ENCODE measurements at places on chromosomes 3 and 15. TPM values are rescaled to one million over a fixed set of nuclear protein-coding genes. Genes with fewer than 3 reads are reported as not detected.

SLC28A1 gene
- not detected for total RNA-seq

CCRL2 gene
- not detected for total RNA-seq

MESP1 gene
- total RNA-seq: not detected

CHST2 gene
- total RNA-seq: 10.3 TPM

FBXO40 gene
- total RNA-seq: not detected

RHOA gene
- total RNA-seq: 460 TPM

DNA sequence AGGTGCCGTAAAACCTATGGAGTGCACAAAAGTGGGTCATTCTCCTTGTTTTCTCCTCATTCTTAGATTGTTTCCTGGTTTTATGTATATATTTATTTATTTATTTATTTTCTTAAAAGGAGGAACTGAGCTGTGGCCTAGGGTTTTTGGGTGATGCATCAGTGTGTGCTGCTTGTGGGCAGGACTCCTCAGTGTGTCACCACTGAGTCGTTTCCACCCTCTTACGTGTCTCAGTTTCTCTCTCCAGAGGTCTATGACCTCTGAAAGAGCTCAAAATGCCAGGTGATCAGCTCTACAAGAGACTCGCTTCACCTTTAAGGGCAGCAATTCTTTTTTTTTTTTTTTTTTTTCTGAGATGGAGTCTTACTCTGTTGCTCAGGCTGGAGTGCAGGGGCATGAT, 72.9 kb downstream of the CD200 start:
- H3K4me1 ChIP-seq: peaks cover 9% of the 10 kb centered on the region
- H3K36me3 ChIP-seq: no peaks in the 10 kb centered on the region
- no peak overlapping the region for H3K4me3 ChIP-seq
- DNase-seq: no peak
- no peak overlapping the region for H3K27ac ChIP-seq
- H3K27me3 ChIP-seq: no peaks in the 10 kb centered on the region

DNA sequence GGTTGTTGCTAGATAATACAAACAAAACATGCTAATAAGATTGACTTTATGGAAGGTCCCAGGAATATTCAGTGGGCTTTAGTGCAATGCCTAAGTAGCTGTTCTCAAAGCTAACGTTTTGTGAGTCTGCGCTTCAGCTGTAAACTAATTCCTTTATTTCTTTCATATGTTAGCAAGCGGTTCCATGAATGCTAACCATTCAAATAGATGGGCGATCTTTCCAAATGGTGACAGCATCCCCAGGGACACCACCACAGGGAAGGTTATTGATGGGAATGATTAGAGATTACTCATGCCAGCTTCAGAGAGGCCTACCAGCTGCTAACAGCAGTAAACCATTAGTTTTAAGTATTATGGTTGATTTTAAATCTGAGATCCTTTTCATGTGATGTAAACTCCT, 405.7 kb upstream of the MCTP2 start:
- no peak for DNase-seq
- H3K27ac ChIP-seq: no peak overlapping the region
- H3K4me3 ChIP-seq: no peak overlapping the region
- H3K27me3 ChIP-seq: no peaks in the 10 kb centered on the region

DNA sequence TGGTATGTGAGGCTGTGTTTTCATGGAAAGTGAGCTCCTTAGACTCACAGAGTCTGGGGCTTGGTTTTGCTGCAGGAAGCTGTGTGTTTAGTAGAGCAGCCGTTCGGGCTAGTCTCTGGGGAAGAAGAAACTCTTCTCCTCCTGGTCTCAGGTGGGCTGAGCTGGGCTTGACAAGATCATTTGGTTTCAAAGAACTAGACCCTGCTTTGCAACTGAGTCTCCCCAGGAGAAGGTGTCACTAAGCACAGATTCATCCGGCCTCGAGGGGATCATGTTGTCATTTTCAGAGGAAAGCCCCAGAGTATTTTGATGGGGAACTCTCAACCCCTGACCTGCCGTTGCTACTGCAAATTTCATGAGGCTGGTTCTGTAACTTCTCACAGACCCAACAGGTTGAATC, 188.5 kb downstream of the FAM43A start:
- H3K4me1 ChIP-seq: peaks cover 23% of the 10 kb centered on the region
- no peak overlapping the region for H3K4me3 ChIP-seq
- DNase-seq: no peak

DNA sequence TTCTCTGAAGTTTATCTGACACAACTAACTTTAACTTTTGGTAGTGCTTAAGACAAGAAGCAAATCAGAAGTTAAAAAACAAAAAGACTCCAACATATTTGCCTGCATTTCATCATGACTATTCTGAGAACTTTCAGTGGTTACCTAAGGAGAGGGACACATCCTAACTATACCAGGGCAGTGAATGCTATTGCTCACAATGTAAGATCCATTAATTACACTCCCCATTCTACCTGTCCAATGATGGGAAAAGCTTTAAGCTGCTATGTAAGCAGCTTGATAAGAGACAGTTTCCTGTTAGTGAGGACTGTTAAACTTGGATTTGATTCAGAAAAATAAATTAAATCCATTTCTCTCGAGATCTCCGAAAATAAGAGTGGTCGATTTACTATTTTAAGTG, 37.5 kb downstream of the SERPINI1 start:
- no peak for DNase-seq
- H3K27me3 ChIP-seq: no peaks in the 10 kb centered on the region
- no peaks in the 10 kb centered on the region for H3K4me1 ChIP-seq
- no peaks in the 10 kb centered on the region for H3K36me3 ChIP-seq
- H3K27ac ChIP-seq: no peak overlapping the region

GRCh38 chr3:55013145-55013925, 85.5 kb upstream of the LRTM1 start:
- H3K27me3 ChIP-seq: no peaks in the 10 kb centered on the region
- no peak overlapping the region for H3K27ac ChIP-seq
- peak; percentile 26 for DNase-seq
- H3K4me3 ChIP-seq: no peak overlapping the region
- no peaks in the 10 kb centered on the region for H3K36me3 ChIP-seq

- no peak for DNase-seq
- no peaks in the 10 kb centered on the region for H3K36me3 ChIP-seq
- H3K27me3 ChIP-seq: no peaks in the 10 kb centered on the region
- no peak overlapping the region for H3K4me3 ChIP-seq
Observed at GRCh38 chr3:152583963-152584362, 251.0 kb upstream of the P2RY1 start.
